ENCODE measurements at places on chromosomes 16 and 17.

DNA sequence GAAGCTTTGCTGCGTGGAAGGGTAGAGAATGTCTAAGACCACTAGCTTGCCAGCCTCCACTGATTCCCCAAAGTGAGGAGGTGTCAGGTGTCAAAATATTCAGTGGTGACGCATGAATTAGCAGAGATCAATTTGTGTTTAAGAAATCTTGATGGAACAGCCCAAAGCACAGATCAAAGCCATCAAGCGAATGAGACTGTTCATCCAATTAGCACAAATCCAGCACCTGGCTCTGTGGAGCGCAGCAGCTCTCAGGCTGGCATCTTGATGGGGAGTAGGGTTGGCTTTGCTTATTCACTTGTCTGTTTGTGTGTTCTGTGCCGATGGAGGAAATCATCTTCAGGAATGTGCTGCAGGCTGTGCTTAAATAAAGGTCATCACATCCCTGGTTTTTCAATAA, 456.8 kb upstream of the CCL2 start:
- no peak for DNase-seq

DNA sequence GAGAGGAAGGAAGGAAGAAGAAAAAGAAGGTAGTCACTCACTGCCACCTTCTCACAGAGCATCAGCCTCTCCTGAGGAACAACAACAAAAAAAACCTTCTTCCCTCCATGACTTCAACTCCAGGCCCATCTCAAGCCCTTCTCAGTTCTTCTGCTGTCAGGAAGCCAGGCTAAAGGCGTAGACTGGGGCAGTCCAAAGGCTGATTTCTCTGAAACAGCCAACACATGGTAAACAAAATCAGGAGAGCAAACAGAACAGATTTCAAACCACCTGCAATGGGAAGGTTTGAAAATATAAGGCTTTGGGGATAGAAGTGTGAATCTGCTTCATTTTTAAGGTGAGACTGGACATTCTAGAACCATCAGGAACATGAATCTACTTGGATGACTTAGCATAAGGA, 157.3 kb upstream of the DNAH9 start:
- DNase-seq: no peak

DNA sequence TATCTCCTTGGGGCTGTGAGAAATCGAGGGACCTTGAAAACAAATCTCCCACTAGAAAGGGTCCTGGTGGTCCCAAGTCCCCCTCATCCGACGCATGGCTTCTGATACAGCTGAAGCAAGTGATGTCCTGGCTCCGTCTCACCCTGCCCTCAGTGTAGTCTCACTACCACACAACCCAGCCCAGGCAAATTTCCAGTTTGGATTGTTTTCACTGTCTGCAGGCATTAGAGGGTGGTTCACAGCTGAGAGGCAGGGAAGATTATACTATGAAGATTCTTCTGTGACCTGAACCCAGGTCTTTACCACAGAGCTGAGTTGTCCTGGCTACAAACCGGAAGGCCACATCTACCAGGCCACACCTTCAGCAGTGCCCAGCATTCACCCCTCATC, 17.7 kb downstream of the ZNHIT3 start:
- no peak for DNase-seq

GRCh38 chr16:68234188-68235107, 1.5 kb downstream of the ESRP2 start:
- no peak for DNase-seq

DNA sequence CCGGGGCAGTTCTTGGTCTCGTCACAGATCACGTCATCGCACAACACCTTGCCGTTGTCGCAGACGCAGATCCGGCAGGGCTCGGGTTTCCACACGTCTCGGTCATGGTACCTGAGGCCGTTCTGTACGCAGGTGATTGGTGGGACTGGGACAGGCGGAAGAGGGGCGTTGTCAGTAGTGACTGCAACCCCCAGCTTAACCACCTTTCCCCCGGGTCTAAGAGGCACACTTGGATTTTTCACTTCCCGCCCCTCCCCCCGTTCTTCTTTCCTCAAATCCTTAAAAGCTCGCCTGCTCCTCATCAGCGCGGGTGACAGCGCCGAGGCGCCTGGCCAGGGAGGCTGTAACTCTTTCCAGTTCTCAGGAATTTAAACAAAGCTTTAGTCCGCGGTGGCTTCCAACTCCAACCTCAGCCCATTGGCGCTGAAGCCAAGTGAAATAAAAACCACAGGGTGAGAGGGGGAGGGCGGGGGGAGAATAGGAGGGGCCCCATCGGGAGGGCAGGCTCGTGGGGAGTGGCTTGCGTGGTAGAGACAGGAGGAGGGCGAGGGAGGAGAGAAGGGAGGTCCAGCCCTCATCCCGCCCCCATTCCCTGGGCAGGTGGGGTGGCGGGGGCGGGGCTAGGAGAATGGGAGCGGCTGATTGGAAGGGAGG, 1.5 kb downstream of the COL1A1 start:
- DNase-seq: peak; percentile 33

GRCh38 chr17:49610883-49611584, 35.4 kb downstream of the NXPH3 start:
- no peak for DNase-seq

- DNase-seq: no peak
Measured at GRCh38 chr17:41792845-41793783, 6.6 kb upstream of the JUP start.

DNA sequence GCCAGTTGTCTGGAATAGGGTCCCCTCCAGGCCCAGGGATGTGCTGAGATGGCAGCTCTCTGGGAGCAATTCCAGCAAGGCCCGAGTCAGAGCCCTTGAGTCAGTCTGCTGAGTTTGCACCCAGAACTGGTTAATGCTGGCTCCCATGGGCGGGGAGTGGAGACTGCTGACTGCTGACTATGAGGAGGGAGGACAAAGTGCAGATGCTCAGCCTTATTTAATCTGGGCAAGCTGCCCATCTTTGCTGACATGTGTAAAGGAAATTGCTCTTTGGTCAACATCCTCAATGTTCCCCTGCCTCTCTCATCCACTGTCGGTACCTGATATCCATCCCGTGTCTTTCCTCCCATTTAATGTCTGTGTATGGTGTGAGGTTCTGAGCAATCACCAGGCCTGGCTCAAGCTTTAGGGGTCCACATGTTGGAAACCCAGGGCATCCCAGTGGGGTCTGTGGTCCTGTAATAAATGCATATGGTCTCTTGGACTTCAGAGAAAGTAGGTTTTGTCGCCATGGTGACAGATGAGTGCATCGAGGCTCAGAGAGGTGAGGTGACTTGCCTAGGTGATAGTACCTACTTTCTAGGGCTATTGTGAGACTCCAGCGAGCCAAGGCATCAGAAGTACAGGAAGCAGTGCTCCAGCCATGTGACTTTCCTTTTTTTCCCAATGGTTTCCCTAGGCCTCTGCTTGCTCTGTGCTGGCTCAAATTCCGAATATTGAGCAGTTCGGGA, 20.0 kb upstream of the RNF135 start:
- peak; percentile 49 for DNase-seq

- no peak for DNase-seq
Measured at GRCh38 chr16:58493756-58494431, 6.0 kb upstream of the NDRG4 start.

DNA sequence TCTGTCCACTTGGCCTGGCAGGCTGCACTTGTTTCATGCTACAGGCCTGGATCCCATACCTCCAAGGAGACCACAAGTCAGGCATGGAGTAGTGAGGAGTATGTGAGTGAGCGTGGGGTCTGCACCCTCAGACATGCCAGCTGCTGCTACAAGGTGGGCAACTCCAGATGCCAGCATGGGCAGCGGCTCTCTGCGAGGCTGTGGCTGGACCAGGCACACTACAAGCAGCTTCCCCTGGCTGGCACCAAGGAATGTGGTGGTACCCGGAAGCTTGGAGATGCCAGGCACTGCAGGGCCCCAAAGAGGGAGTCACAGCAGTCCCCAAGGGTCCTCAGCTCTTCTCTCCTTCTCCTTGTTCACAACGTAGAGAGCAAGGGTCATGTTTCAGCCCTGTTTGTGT, 16.1 kb upstream of the DNAH9 start:
- DNase-seq: no peak

DNA sequence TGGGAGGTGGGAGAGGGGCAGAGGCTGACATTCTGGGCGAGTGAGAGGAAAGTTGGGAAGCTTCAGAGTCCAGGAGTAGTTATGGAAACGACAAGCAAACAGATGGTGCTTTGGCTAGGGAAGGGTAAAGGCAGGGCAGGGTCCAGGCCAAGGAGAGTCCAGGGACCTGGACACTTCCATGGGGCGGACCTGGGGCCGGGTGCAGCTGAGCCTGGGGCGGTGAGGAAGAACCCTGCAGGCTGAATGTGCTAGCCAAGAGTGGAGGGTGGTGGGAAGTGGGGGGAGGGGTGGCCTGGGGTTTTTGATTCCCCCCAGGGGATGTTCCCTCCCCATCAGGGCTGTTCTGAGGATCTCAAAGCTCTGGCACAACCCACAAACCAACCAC, 2.6 kb downstream of the PPP1R9B start:
- no peak for DNase-seq

DNA sequence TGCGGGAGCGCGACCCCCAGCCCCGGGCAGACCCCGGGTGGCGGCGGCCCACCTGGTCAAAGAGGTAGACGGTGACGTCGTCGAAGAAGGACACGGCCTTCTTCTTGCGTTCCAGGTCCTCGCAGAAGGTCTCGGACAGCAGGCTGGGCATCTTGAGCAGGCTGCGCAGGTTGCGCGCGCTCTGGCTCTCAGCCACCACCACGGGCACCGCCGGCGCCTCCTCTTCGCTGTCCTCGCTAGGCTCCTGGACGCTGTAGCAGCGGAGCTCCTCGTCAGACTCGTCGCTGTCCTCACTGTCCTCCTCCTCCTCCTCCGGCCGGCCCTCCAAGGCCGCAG, 45.2 kb upstream of the PVALEF start:
- no peak for DNase-seq

- DNase-seq: no peak
Measured at GRCh38 chr16:67547423-67548264, 14.7 kb upstream of the CTCF start.

- DNase-seq: no peak
Measured at GRCh38 chr17:1509290-1509881, 7.0 kb downstream of the INPP5K start.

All from midbrain (tissue), 1 donor.